ENCODE measurements at places on chromosomes 7 and 10.

GRCh38 chr10:8379906-8380832, 325.7 kb downstream of the GATA3 start:
- DNase-seq = no peak

- DNase-seq = no peak
These were observed 13.3 kb downstream of the SLC26A5 start for GRCh38 chr7:103432712-103433111.

DNA sequence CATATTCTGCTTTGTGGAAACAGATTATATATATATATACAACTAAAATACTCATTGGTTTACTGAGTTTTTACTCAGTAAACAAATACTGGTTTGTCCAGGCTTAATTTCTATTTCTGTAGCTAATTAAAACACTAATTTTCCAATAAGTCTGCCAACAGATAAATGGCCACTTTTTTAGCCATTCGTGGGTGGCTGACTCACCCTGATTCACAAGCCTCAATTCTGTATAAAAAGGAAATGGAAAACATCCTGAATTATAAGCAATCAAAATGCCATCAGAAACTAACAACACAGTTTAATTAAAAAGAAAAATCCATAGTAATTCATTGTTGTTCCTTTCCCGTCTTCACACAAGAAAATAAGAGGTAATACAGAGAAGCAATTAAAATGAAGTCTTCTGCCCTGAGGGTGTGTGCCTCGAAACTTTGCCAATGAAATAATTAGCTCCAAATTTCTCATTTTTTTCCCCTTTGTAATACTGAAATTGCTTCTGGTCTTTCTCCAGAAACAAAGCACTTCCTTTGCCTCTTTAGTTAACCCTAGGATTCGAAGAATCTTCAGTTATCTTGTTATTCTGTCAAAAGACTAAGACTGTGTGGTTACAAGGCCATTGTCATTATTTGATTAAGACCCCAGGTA, 118.7 kb upstream of the PTN start:
- DNase-seq = no peak

DNA sequence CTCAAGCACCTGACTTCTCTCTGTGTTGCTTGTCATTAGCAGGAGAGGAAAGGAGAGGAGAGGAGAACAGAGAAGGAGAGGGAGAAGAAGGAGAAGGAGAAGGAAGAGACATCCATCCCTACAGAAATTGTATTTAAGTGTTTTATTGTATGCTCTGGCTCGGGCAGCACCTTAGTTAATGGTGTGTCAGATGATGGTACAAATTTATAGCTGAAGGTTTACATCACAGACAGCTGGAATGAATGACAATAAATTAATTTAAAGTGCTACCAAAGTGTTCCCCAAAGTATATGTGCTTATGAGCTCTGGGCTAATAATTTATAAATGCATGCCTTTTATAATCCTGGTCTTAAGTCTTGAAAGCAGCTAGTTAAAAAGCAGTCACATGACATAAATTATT, 38.1 kb upstream of the ZMIZ1 start:
- no peak for DNase-seq

DNA sequence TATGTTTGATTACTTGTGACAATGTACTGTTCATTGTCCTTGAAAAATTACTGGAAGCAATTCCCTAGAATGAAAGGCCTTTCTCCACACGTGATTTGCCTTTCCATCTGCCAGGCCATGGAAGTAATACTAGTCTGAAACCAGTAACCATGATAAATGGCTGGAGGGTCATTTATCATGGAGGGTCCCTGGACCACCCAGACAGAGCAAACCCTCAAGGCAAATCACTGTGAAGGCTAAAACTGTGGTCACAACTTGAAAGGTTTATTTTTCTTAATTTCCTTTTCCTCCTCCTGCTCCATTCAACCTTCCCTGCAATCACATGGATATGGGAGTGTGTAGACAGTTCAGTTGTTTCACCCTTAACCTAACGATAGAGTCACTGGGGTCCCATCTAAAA, 16.4 kb downstream of the BRAF start:
- no peak for DNase-seq

DNA sequence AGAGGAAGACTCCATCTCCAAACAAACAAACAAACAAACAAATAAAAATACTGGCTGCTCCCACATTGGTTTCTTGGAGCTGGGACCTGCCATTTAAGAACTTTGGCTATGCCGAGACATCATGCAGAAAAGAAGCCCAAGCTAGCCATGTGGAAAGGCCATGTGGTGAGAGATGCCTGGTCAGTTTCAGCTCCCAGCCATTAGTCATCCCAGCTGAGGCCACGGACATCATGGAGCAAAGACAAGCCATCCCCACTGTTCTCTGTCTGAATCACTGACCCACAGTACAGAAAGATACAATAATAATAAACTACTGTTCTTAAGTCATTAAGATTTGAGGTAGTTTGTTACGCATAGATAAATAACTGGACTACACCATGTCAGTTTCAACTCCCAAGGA, 70.0 kb upstream of the PCBD1 start:
- no peak for DNase-seq

GRCh38 chr7:116920359-116920758, 32.9 kb upstream of the ST7 start:
- DNase-seq = no peak

DNA sequence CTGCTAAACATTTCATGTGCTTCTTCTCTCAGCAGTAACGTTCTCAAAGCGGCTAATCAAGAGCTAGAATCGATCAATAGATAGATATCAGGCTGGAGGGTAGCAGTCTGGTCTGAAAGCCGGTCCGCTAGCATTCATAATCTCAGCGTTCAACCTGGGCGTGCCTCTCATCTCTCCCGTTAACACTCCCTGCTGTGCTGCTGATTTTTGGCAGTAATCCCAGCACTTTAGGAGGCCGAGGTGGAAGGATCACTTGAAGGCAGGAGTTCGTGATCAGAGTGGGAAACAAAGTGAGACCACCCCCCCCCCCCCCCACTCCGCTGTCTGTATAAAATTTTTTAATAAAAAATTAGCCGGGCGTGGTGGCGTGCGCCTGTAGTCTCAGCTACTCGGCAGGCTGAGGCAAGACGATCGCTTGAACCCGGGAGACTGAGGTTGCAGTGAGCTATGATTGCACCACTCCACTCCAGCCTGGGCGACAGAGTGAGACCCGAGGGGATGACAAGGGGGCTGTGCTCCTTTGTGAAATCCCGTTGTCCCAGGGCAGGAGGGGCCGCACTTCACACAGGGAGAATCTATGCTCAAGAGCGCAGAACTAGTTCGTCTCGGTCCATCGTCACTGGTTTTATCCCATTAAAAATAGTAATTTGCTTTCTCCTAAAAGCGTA, 624 bp upstream of the CEP55 start:
- DNase-seq = peak; percentile 45

GRCh38 chr10:24456322-24456721, 247.4 kb downstream of the KIAA1217 start:
- DNase-seq = no peak

DNA sequence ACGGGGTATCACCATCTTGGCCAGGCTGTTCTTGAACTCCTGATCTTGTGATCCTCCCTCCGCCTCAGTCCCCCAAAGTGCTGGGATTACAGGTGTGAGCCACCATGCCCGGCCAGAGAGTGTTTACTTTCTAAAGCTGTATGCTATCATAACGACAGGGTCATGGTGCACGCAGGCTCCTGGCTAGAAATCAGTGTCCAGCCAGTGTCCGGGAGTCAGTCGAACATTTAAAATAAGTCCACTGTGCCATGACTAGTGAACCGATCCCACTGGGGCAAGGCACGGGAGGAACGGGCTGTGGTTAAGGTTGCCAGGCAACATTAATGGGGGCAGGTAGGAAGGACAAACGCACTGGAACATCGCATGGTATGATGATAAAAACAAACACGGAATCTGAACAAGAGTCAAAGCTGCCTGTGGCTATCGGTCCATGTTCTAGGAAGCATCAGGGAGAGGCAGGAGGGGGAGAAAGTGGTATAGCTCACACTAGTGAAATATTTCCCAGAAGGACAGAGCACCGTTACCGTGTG, 89.0 kb upstream of the SEPHS1 start:
- no peak for DNase-seq

DNA sequence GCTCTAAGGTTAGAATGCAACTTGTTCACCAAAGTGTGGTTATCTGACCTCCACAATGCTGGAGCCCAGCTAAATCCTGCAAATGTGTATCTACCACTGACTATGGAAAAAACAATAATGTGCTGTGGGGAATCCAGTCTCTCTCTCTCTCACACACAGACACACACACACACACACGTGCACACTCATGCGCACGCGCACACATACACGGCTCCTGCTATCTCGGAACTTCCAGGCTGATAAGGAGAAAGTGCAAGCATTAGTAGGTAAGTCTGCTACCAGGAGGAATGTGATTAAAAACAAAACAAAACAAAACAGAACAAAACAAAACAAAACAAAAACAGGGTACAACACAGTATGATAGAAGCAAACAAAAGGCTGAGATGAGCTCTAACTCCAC, 205.2 kb downstream of the FRMD4A start:
- no peak for DNase-seq

DNA sequence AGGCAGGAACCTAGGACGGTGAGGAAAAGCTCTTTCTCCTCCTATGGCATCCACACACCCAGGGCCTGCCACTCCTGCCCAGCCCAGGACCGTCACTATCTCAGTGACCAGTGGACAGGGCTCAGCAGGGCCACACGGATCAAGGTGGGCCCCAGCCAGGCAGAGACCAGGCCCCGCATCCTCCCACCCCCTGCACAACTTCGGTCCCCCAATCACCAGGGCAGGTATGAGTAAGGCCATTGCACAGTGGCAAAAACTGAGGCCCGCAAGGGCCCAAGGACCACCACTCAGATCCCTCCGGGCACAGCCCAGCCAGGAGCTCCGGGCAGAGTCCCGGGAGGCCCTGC, 30.3 kb downstream of the OAT start:
- DNase-seq = no peak

GRCh38 chr7:127928852-127929251, 102.4 kb downstream of the LRRC4 start:
- DNase-seq = no peak

- DNase-seq = no peak
These were observed 12.8 kb downstream of the HKDC1 start for GRCh38 chr10:69232736-69233480.

DNA sequence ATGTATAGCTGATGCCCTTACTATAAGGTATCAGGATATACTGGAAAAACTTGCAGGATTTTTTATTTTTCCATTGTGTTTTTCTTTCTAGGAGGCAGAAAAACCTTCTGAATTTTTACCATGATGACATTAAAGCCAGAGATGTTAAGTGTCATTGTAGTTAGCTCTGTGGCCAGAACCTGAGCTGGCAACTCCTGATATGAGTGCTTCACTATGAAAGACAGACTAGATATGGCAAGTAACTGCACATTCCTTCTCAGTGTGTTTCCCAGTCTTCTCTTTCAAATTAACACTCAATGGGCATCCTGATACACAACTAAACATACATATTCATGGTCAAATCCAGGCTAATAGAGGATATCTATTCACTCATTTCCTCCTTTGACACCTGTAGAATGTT, 166.2 kb downstream of the CTTNBP2 start:
- DNase-seq = no peak

- no peak for DNase-seq
These were observed 70.9 kb upstream of the CTBP2 start for GRCh38 chr10:125231116-125231812.

DNA sequence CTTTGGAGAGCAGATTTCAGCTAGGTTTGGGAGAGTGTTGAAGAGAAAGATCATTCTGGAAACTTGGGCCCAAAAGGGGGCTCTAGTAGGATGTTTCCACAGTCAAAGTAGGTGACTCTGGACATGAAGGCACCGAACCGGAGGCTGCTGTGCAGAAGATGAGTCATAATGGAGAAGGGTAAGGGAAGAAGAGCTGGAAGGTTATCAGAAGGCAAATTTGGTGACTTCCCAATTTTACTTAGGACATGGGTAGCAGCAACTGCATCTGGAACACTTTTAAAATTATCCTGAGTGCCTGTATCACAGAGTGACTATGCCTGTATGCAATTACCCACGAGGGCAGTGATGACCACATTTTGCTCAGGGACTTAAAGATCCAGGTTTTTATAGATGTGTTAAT, 38.8 kb downstream of the PIK3AP1 start:
- DNase-seq = no peak

DNA sequence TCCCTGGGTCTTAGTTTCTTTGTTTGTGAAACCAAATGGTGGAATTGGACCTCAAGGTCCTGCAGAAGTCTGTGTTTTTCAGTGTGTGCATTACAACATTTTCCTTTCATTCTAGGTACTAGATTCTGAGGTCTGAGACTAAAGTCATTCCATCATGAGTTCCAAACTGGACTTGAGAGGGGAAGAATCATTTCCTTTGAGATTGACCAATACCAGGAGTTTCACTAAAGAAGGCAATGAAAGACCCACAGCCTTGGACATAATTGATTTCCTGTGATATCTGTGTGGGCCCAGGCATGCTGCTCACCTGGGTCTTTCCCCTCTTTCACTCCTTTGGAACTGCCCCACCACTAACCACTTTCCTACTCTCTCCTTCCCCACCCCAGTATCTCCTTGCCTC, 18.2 kb downstream of the TAS2R41 start:
- no peak for DNase-seq

DNA sequence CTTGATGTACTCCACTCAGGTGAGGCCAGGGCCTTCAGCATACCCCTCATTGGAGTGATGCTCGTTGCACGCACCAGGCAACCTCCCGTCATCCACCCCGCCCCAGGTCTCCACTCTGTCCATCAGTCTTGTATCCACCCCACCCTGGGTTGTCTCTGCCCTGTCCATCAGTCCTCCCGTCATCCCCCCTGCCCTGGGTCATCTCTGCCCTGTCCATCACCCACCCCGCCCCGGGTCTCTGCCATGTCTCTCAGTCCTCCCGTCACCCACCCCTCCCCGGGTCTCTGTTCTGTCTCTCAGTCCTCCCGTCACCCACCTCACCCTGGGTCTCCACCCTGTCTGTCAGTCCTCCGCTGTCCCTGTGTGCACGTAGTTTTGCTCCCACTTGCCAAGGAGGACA, 59.9 kb downstream of the WDR37 start:
- no peak for DNase-seq

GRCh38 chr10:88209837-88210561, 346.6 kb downstream of the PTEN start:
- no peak for DNase-seq

DNA sequence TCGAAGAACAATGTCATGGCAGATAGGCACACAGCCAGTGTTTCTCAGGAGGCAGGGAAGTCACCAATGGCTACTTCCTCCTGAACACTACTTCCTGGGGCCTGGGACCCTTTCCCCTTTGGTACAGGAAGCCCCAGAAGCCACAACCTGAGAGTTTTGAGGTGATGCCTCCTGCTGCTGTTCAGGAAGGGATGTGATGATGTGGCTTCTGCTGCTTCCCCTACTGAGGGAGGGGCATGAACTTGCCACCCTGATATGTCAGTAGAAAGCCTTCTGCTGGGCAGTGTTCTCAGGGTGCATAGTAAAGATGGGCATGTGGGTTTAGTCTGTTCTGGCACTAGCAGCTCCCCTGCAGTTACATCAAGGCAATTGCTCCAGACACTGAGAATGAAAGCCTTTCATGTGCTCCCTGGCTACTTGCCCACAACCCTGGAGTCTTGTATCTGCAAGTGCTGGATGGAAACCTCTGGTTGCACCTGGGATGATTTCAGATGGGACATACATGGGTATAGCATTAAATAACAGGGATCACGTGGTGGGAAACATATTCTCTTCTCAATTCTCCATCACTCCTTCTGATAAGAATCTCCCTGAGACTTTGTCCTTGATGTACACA, 69.3 kb downstream of the ADRA2A start:
- DNase-seq = no peak

- DNase-seq = no peak
These were observed 277.8 kb upstream of the NEBL start for GRCh38 chr10:21174715-21175495.

GRCh38 chr10:10677479-10677878, 340.2 kb upstream of the CELF2 start:
- DNase-seq = no peak
